ENCODE measurements at places on chromosomes 6 and 20.

DNA sequence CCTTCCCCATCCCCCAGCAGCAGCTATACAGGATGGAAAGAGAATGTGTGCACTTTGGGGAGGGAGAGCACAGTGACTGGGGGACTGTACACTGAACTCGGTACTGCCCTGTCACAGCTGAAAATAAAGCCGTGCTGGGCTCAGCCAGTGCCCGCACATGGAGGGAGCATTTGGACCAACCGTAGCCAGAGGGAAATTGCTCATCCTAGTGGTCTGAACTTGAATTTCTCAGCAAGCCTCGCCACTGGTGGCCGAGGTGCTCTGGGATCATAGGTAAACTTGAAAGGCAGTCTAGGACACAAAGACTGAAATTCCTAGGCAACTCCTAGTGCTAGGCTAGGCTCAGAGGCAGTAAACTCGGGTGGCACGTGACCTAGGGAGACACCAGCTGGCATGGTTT, 61.0 kb downstream of the DZANK1 start:
- no peak for DNase-seq

DNA sequence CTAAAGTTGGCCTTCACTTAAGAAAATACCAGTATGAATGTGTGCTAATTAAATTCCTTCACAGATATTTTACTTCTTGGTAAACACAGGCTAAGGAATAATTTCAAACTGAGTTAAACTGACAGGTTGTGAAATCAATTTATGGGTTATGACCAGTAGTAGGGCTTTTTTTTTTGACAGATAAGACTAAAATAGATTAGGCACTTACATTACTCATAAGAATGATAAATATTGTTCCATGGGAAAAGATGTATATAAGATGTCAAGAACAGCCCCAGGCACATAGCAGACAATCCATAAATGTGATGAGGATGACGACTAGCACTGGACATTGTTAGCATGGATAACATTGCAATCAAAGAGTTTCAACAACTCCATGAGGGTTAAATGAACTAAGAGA, 22.9 kb downstream of the NT5E start:
- no peak for DNase-seq

DNA sequence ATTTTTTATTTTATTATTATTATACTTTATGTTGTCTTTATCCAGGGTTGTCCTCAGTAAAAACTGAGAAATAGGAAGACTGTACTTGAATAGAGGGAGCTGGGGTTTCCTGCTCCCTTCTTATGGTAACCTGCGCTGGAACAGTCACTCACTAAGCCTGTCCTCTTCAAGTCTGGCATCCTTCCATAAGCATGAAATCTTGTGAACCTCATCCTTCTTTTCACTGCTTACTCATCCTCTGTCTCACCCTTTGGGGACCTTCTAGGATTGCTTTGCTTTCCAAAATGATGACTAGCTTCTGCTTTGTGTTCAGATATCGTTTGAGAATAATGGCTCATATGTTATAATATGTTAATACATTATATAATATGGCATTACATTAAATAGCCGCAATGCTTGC, 90.6 kb downstream of the C6orf118 start:
- DNase-seq = no peak

DNA sequence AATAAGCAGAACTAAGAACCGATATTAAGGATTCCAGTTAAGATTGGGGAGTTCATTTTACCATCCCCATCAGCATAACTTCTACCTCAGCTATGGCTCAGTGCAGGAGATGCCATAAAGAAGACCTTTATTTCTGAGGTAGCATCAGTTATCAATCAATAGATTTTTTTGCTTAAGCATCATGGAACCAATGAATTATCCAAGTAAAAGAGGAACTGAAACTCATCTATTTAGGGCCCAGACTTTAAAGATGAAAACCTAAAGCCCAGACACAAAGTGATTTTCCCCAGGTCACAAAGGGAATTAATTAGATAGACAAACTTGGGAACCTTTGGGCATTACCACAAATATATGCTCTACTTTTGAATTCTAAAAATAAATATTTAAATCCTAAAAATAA, 59.2 kb upstream of the TINAG start:
- no peak for DNase-seq

- DNase-seq = no peak
These were observed 76.1 kb downstream of the DTD1 start for GRCh38 chr20:18663932-18664331.

- no peak for DNase-seq
These were observed 411.8 kb downstream of the PREX1 start for GRCh38 chr20:48416002-48416401.

- DNase-seq = no peak
These were observed 45.8 kb upstream of the PNRC1 start for GRCh38 chr6:89034586-89035251.

DNA sequence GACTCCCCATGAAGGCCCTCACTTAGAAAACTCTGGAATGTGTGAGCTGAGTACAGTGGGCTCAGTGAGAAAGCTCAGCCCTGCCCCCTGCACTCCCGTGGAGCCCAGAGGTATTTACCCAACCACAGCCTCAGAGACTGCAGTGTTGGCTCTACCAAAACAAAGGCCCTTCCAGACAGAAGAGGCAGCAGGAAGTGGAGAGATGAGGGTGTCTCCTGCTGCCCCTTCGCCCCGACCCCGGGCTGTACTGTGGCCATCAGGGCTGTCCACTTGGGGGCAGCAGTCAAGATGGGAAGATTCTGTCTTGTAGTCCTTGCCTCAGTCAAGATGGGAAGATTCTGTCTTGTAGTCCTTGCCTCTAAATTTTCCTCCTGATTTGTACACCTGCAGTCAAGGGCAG, 341.3 kb downstream of the TAF4 start:
- DNase-seq = no peak

DNA sequence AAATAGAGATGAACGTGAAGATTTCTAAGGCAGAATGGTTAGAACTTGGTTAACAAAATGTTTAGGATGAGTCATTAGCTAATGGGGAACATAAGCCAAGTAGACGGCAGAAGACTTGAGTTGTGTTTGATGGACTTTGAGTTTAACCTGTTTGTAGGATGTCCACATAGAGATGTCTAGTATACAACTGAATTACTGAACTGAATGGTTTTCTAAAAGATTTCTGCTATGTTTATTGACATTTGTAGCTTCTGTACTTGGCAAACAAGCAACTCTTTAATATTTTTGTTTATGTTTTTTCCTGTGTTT, 54.5 kb upstream of the DYNLRB1 start:
- DNase-seq = no peak

GRCh38 chr6:509676-510075, 118.1 kb downstream of the IRF4 start:
- no peak for DNase-seq

All from CD4-positive, alpha-beta T cell (primary cell).